ENCODE measurements at places on chromosomes 2 and 18.

DNA sequence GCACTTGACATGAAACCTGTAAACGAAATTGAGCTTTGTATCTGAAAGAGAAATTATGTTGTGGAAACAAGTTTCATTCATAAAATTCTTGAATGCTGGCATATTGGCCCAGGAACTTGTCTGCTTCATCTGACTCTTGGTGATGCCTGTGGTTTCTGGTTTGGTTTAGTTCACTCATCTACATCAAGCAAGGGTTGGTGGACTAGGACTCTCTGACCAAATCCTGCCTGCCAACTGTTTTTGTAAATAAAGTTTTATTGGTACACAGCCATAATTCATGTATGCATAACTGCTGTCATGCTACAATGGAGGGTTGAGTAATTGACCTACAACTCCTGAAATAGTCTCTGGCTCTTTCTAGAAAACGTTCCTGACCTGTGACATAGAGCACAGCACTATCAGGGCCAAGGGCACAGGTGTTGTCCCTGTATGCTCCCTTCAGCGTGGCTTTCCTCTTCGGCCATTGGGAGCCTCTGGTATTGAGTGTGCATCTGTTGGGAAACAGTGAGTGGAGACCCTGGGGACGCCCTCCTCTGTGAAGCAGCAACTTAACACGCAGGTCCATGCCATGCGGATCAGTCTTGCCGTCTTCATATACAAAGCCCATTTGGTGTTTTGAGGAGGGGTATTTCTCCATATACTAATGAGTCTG is 226.3 kb downstream of the SH3RF3 start:
- H3K36me3 ChIP-seq: peaks cover 5% of the 10 kb centered on the region
- peaks cover 12% of the 10 kb centered on the region for H3K4me1 ChIP-seq
- no peak overlapping the region for H3K4me3 ChIP-seq
- no peaks in the 10 kb centered on the region for H3K27me3 ChIP-seq

DNA sequence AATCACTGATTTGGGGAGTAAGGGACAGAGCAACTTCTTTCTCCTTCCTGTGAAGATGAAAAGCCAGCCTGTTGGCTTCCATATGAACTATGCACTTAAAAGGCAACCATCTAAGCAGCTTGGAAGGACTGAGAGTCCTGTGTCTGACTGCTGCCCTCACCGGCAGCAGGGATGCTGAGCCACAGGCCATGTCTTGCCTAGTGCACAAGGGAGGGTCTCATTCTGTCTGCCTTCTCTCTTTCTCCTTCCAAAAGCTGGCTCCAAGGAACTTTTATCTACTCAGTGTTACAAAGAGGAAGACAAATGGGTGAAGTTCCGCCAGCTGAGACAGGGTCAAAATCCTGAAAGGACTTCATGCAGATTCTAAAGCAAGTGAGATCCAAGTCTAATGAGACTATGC is 146.3 kb downstream of the MTCL1 start:
- no peak for DNase-seq
- no peak overlapping the region for H3K27ac ChIP-seq
- no peak overlapping the region for H3K4me3 ChIP-seq
- no peaks in the 10 kb centered on the region for H3K4me1 ChIP-seq
- H3K27me3 ChIP-seq: no peaks in the 10 kb centered on the region

DNA sequence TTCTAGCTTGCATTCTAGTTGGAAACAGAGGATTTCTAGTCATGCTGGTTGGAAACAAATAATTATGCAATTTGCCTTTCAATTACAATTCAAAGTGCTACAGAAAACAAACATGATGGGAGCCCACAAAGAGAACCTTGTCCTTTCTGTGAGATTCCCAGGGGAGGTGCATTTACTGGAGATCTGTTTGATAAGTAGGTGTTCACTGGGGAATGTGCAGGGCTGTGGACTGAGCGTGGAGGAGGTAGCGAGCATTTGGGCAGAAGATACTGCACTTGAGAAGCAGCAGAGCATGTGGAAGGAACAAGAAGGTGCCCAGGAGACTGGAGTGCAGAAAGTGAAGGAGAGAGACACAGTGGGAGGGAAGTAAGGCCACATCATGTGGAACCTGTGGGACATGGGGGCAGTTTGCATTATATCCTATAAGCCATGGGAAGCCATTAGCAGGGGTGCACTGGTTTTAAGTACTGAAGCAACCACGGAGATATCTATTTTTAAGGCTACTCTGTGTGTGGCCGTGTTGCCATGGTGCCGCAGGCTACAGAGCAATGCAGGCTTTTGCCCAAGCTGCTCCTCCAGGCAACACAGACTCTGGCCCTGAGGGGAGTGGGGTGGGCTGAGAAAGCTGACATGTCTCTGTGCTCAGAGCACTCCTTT is 154.0 kb downstream of the ANTXR1 start:
- no peak overlapping the region for H3K27ac ChIP-seq
- H3K27me3 ChIP-seq: no peaks in the 10 kb centered on the region
- H3K36me3 ChIP-seq: no peaks in the 10 kb centered on the region
- no peak overlapping the region for H3K4me3 ChIP-seq

GRCh38 chr2:181916726-181917718 is 25.5 kb downstream of the ITPRID2 start:
- H3K27me3 ChIP-seq: no peaks in the 10 kb centered on the region
- no peak for DNase-seq
- peaks cover 55% of the 10 kb centered on the region for H3K36me3 ChIP-seq
- H3K27ac ChIP-seq: no peak overlapping the region

DNA sequence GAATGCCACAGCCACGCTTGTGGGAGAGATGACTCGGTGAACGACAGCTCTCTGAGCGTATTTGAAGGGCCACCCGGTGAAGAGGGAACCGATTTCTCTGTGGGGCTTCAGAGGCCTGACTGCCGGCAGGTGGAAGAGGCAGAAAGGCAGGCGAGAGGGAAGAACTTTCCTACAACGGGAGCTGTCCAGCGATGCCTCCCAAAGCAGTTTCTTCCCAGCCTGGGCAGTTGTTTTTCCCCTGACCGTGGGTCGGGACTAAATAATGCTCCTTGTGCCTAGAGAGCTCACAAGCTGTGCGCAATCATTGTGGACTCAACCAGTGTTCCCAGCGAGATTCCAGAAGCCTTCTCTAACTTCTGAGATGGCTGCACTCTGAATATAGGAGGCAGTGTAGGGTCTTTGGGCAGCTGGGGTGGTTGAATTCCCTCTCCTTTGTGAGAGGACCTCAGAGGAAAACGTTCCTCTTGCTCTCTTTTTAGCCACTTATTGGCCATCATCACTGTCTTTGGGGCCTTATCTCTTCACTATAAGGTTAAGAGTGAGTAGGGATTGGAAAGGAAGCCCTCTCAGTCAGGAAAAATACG is 710 bp downstream of the SEC11C start:
- H3K4me3 ChIP-seq: peak overlapping the region; percentile 96
- no peaks in the 10 kb centered on the region for H3K27me3 ChIP-seq
- peaks cover 16% of the 10 kb centered on the region for H3K4me1 ChIP-seq
- DNase-seq: no peak

GRCh38 chr2:157831573-157832315 is 44.4 kb downstream of the ACVR1 start:
- no peaks in the 10 kb centered on the region for H3K27me3 ChIP-seq
- no peaks in the 10 kb centered on the region for H3K36me3 ChIP-seq
- H3K4me1 ChIP-seq: no peaks in the 10 kb centered on the region
- H3K4me3 ChIP-seq: no peak overlapping the region
- H3K27ac ChIP-seq: no peak overlapping the region

GRCh38 chr2:23375448-23375847 is 9.5 kb upstream of the KLHL29 start:
- no peak overlapping the region for H3K27ac ChIP-seq
- DNase-seq: no peak
- no peak overlapping the region for H3K4me3 ChIP-seq
- no peaks in the 10 kb centered on the region for H3K27me3 ChIP-seq
- H3K36me3 ChIP-seq: no peaks in the 10 kb centered on the region
- peaks cover 2% of the 10 kb centered on the region for H3K4me1 ChIP-seq

DNA sequence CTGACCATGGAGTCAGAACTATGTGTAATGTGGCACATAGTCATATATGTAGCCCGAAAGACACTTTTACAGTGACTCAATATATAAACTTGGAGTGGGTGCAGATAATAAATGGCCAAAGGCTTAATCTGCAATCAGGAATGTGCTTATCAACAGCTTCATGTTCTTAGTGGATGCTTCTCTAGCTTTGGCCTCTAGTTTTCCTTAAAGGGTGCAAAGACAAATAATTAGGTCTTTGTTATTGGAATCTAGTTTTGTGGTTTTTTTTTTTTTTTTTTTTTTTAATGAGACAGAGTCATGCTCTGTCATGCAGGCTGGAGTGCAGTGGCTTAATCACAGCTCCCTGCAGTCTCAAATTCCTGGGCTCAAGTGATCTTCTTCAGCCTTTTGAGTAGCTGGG is 625.6 kb downstream of the EPHA4 start:
- H3K4me1 ChIP-seq: no peaks in the 10 kb centered on the region
- H3K27me3 ChIP-seq: no peaks in the 10 kb centered on the region
- no peak overlapping the region for H3K4me3 ChIP-seq
- no peak for DNase-seq
- H3K27ac ChIP-seq: no peak overlapping the region

DNA sequence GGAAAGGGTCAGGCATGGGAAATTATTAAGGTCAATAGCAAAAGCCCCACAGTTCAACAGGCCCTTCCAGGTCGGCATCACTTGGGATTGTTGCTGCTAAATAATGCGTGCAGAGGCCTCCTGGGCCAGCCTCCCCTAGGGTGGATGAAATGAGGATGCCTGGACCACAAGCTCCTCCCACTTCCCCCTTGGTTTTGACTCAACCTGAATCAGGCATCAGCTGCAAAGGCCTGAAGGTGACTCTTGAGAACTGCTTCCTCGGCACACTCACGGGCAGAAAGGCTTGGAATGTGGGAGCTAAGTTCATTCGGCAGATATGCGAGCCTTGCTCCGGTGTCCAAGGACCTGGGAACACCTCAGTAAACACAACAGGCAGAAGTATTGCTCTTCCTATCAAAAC is 69.3 kb downstream of the MBP start:
- peak overlapping the region; percentile 96 for H3K27ac ChIP-seq
- DNase-seq: peak; percentile 72
- peak overlapping the region; percentile 8 for H3K4me3 ChIP-seq
- no peaks in the 10 kb centered on the region for H3K27me3 ChIP-seq

- no peak for DNase-seq
- no peak overlapping the region for H3K27ac ChIP-seq
- no peak overlapping the region for H3K4me3 ChIP-seq
- no peaks in the 10 kb centered on the region for H3K36me3 ChIP-seq
- H3K4me1 ChIP-seq: no peaks in the 10 kb centered on the region
Observed at GRCh38 chr2:236117861-236118269, 50.3 kb downstream of the GBX2 start.

DNA sequence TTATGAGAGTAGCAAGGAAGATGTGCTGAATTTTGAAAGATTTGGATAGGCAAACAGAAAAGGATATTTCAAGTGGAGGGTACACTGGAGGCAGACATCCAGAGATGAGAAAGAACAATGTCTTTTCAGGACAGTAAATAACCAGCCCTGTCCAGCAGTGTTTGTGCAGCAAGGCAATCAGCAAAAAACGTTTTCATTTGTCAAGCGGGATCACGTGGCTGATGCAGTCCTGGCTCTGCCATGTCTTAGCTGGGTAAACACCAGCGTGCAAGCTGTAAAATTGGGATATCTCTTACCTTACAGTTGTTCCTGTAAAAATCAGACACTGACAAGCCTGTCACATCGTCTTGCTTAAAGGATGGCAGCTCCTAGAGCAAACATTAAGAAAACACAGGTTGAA is 67.8 kb downstream of the CWC22 start:
- DNase-seq: no peak
- H3K4me1 ChIP-seq: no peaks in the 10 kb centered on the region
- H3K36me3 ChIP-seq: no peaks in the 10 kb centered on the region
- H3K27me3 ChIP-seq: no peaks in the 10 kb centered on the region

DNA sequence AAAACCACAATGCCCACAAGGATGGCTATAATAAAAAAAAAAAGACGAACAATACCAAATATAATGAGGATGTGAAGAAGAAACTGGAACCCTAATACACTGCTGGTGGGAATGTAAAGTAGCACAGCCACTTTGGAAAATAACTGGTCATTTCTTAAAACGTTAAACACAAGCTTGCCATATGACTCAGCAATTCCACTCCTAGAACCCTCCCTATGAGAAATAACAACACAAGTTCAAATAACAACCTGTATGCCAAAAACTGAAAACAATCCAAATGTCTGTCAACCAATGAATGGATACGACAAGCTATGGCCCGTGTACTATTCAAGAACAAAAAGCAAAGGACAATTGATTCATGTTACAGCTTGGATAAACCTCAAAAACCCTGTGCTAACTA is 7.0 kb upstream of the ALPK2 start:
- no peaks in the 10 kb centered on the region for H3K36me3 ChIP-seq
- no peaks in the 10 kb centered on the region for H3K27me3 ChIP-seq
- no peak for DNase-seq
- H3K4me1 ChIP-seq: peaks cover 11% of the 10 kb centered on the region
- no peak overlapping the region for H3K4me3 ChIP-seq

GRCh38 chr2:132773331-132773730 is 103.3 kb upstream of the LYPD1 start:
- no peaks in the 10 kb centered on the region for H3K27me3 ChIP-seq
- no peak overlapping the region for H3K4me3 ChIP-seq
- H3K36me3 ChIP-seq: no peaks in the 10 kb centered on the region

GRCh38 chr2:165793161-165793778 is 777 bp downstream of the GALNT3 start:
- H3K36me3 ChIP-seq: no peaks in the 10 kb centered on the region
- peaks cover 18% of the 10 kb centered on the region for H3K4me1 ChIP-seq
- H3K27me3 ChIP-seq: no peaks in the 10 kb centered on the region

DNA sequence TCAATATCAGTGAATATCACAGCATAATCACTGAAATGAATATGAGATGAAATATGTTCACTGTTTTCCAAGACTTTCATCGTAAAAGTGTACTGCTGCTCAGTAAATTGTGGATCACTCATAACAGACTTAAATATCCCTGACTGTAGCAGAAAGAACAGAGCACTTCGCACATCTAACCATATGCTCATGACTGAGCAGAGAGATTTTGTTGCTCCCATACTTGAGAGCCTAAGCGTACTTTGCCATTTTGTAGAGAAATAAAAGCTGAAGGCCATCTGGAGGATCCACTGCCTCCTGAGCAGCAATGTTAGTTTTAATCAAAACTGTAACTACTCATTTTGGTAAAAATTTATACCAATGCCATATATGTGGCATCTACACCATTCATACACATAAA is 243.5 kb downstream of the STK39 start:
- no peaks in the 10 kb centered on the region for H3K36me3 ChIP-seq
- no peaks in the 10 kb centered on the region for H3K4me1 ChIP-seq
- DNase-seq: no peak

DNA sequence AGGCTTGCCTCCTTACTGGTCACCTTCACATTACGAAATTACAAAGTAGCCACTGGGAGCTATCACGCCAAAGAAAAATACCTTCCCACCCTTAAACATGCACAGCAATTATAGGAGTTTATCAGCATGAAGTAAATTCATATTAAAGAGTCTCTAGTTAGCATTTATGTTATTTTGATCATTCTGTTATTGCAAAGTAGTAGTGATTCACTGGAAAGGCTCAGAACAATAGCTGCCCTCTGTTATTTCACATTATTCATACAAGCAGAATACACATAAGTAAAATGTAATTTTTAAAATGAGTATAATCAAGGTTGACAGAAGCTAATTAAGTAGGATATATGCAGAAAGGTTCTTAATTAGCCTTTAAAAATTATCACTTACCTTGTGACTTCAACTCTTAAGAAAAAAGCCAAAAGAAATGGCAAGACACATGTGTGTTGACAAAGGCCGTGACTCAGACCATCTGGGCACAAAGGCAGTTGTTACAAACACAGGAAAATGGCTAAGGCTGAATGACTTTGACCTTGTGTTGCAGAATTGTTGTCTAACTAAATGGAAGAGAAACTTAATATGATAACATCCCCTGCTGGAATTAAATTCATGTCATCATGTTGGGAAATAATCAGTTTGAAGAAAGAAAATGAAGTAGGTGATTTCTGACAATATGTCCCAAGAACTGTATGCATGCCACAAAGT is 108.3 kb downstream of the ARL6IP6 start:
- H3K36me3 ChIP-seq: no peaks in the 10 kb centered on the region
- H3K27me3 ChIP-seq: no peaks in the 10 kb centered on the region
- H3K4me1 ChIP-seq: no peaks in the 10 kb centered on the region
- H3K27ac ChIP-seq: no peak overlapping the region

Data from T-cell (primary cell).